ENCODE measurements at places on chromosomes 2 and 18. TPM values are rescaled to one million over a fixed set of nuclear protein-coding genes. Genes with fewer than 3 reads are reported as not detected.

DNA sequence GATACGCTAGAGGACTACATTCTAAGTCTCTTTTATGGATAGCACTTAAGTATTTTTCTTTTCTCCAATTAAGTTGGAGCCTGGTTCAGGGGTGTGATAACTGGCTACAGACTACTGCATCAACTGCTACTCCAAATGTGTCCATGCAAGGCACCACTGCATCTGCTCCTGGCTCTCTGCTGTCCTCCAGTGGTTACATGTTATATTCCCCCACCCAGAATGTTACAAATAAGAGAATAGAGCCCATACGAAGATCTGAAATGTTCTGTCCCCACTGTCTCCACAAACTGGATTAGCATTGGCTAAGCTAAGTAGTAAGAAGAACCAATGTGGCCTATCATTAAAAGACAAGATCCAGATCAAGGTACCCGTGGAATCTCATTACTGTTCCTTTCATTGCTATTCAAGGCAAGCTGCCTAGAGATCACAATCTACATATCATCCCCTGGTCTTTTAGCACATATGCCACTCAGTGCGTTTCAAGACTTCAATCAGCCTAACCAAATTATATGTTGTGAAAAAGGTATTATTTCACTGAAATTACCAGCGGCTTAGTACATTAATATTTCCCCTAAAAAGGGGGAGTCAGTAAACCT lies 308.3 kb upstream of the SLC8A1 start:
- peaks cover 3% of the 10 kb centered on the region for H3K4me1 ChIP-seq
- no peak for DNase-seq
- no peaks in the 10 kb centered on the region for H3K27me3 ChIP-seq
- no peak overlapping the region for H3K27ac ChIP-seq
- no peaks in the 10 kb centered on the region for H3K36me3 ChIP-seq

DNA sequence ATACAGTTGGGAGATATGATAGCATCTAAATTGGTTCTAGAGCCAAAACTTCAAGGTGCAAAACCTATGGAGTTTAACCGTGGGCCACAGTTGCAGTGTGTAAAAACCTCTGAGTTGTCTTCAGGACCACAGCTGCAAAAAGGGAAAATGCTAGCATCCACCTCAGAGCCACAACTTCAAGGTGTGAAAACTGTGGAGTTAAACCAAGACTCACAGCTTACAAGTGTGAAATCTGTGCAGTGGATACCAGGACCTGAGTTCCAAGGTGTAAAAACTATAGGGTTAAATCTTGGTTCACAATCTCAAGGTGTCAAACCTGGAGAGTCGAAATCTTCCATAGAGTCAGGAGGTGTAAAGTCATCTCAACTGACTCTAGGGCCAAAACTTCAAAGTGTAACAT lies 10.4 kb upstream of the ZNF512 start:
- H3K36me3 ChIP-seq = no peaks in the 10 kb centered on the region
- H3K4me3 ChIP-seq = no peak overlapping the region
- H3K27ac ChIP-seq = no peak overlapping the region

GRCh38 chr2:47196046-47196445 lies 40.9 kb upstream of the STPG4 start:
- no peak for DNase-seq
- no peaks in the 10 kb centered on the region for H3K36me3 ChIP-seq
- peaks cover 29% of the 10 kb centered on the region for H3K4me1 ChIP-seq
- H3K27me3 ChIP-seq = no peaks in the 10 kb centered on the region
- no peak overlapping the region for H3K27ac ChIP-seq

- no peaks in the 10 kb centered on the region for H3K27me3 ChIP-seq
- no peak overlapping the region for H3K27ac ChIP-seq
- no peaks in the 10 kb centered on the region for H3K36me3 ChIP-seq
- H3K4me1 ChIP-seq = peaks cover 35% of the 10 kb centered on the region
- no peak for DNase-seq
Measured at GRCh38 chr2:39377226-39377939, 59.7 kb downstream of the MAP4K3 start.

FABP1 gene
- total RNA-seq = not detected

IER3IP1 gene
- 9.1 TPM for total RNA-seq

Measured in thoracic aorta (tissue), 2 donors.